ENCODE measurements at places on chromosomes 11 and 22.

DNA sequence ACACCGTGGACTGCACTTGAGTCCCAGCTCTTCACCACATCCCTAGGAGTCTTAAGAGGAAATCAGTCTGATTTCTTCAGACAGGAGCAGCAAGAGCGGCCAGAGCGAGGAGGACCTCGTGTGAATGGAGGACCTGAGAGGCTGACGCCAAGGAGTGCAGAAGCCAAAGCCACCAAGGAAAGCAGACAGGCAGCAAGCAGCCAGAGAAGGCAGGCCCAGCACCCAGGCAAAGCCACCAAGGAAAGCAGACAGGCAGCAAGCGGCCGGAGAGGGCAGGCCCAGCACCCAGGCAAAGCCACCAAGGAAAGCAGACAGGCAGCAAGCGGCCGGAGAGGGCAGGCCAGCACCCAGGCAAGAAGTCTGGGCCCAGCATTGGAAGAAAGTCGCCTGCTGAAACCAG is 11.8 kb downstream of the CYB561A3 start:
- DNase-seq = no peak

- no peak for DNase-seq
Observed at GRCh38 chr11:48005136-48005535, 24.8 kb downstream of the PTPRJ start.

DNA sequence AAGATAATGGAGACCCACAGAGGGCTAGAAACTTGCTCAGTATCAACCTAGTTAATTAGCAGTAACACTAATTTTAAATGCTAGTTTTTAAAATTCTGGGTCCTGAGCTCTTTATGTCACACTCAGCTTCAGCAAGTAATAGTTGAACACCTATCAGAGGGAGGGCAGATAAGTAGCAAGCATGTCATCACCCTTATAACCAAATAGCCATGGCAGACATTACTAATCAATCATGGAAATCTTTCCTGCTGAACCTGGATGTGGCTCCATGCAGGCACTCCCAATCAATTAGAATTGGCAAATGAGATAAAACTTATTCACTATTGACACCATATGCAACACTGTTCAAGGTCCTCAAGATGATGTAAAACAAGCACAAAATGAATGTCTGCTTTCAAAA is 111.5 kb upstream of the SEZ6L start:
- no peak for DNase-seq

DNA sequence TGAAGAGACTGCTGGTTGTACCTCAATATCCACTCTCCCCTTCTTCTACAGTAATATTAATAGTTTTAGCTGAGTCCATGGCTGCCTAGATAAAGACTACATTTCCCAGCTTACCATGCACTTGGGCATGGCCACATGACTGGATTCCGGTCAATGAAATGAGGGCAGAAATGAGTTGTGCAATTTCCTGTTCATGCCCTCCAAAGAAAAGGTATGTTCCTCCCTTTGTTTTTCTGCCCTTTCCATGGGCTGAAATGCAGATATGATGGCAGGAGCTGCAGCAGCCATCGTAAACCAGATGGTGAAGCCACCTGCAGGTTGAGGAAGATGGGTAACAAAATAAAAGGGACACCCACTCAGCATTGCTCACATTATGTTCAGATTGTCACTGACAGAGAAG is 15.3 kb upstream of the ELFN2 start:
- peak; percentile 32 for DNase-seq

Data from fibroblast of skin of back (primary cell).